ENCODE measurements at places on chromosomes 1 and 21. TPM values are rescaled to one million over a fixed set of nuclear protein-coding genes. Genes with fewer than 3 reads are reported as not detected.
A peak's percentile ranks its signal among the peaks of the same experiment; 100 is the strongest.

DNA sequence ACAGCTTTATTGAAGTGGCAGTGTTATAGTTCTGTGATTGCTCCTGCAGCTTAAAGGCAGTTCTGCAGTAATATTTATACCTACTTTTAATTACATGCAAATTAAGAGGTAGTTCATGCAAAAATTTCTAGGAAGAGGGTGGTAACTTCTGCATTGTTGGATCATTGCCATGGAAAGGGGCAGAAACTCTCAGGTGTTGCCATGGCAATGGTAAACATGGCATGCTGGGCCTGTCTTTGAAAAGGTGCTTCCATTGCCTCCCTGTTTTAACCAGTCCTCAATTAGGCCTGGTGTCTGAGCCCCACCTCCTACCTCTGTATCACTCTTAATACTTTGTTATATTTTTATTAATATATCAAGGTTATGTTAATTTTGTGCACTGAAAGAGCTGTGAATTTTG, 104.7 kb downstream of the DISC1 start:
- no peaks in the 10 kb centered on the region for H3K27me3 ChIP-seq
- no peak for DNase-seq
- H3K4me3 ChIP-seq, result no peak overlapping the region
- no peak overlapping the region for H3K27ac ChIP-seq
- H3K36me3 ChIP-seq, result no peaks in the 10 kb centered on the region

GRCh38 chr1:109198745-109199144, 15.0 kb upstream of the SARS1 start:
- H3K4me1 ChIP-seq, result no peaks in the 10 kb centered on the region
- no peaks in the 10 kb centered on the region for H3K27me3 ChIP-seq
- no peaks in the 10 kb centered on the region for H3K36me3 ChIP-seq
- no peak overlapping the region for H3K27ac ChIP-seq
- H3K4me3 ChIP-seq, result no peak overlapping the region
- DNase-seq, result no peak

The SLC5A9 gene
- total RNA-seq, result not detected

DNA sequence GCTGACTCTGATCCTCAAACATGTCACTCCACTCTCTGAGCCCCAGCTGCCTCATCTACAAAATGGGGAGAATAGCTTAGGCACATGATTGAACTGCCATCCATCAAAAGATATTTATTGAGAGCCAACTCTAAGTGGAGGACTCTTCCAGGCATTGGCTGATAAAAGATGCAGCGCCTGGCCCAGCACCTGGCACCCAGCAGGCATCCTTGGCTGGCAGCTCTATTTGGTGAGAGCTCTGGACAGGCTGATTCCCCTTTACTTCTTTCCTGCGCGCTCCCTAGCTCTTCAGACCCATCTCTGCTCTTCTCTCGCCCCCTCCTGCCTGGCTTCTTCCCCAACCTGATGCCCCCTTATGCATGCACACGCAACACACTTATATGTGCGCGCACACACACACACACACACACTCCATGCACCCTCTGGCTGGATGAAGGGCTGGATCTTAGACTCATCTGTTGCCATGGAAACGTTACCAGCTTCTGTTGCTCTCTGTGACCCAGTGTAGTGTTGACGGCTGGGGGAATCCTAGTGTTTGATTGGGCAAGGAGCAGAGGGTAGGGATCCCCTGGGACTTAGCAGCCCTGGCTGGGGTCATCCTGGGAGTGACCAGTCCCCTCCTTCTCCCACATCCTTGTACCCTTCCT, 49.3 kb downstream of the VWA5B1 start:
- no peak overlapping the region for H3K4me3 ChIP-seq
- H3K27ac ChIP-seq, result no peak overlapping the region
- DNase-seq, result no peak
- H3K27me3 ChIP-seq, result peaks cover 10% of the 10 kb centered on the region

DNA sequence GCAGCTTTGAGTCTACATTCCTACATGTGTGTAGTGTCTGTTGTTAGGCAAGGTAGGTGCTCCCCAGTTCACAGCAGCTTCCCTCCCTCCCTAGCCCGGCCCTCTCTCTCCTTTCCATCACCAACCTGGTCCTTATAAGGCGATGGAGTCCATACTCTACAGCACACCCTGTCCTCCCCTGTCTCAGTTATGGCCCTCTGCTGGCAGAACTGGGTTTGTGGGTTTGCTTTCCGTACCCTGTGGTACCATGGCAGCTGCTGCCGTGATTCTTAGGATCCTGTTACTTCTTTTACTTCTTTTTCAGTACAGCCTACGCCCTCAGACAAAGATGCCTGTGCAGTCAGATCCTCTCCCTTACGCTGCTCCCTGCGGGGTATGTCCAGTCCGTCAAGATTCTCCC, 31.7 kb downstream of the AK5 start:
- DNase-seq, result peak; percentile 64
- no peaks in the 10 kb centered on the region for H3K4me1 ChIP-seq
- no peak overlapping the region for H3K4me3 ChIP-seq
- no peak overlapping the region for H3K27ac ChIP-seq
- no peaks in the 10 kb centered on the region for H3K27me3 ChIP-seq

The PADI2 gene
- total RNA-seq, result 5.8 TPM

DNA sequence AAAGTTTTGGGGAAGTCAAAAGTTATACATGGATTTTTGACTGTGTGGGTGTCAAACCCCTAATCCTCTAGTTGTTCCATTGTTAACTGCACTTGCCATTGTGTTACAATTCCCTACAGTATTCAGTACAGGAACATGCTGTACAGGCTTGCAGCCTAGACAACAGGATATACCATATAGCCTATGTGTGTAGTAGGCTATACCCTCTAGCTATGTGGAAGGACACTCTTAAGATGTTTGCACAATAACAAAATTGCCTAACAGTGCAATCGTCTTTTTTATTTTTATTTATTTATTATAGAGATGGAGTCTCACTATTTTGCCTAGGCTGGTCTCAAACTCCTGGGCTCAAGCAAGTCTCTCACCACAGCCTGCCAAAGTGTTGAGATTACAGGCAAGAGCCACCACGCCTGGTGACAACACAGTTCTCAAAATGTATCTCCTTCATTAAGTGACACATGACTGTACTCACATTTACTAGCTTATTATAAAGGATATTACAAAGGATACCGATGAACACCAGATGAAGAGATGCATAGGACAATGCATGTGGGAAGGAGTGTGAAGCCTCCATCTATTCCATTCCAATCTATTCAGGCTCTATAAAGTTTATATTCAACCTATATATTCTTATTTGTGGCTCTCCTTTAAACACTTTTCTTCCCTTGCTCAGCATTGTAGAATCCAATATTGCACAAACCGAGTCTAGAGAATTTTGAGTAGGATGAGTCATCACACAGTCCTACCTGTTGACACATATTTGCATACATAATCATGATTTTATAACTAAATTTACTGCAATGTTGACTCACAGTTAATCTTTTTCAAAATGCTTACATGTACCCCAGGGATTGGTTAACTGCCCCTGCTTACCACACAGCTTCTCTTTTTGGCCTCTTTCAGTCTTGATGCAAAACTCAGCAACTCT, 28.4 kb upstream of the CEP350 start:
- H3K4me1 ChIP-seq, result no peaks in the 10 kb centered on the region
- no peaks in the 10 kb centered on the region for H3K36me3 ChIP-seq
- DNase-seq, result no peak
- H3K27me3 ChIP-seq, result no peaks in the 10 kb centered on the region
- H3K4me3 ChIP-seq, result no peak overlapping the region

DNA sequence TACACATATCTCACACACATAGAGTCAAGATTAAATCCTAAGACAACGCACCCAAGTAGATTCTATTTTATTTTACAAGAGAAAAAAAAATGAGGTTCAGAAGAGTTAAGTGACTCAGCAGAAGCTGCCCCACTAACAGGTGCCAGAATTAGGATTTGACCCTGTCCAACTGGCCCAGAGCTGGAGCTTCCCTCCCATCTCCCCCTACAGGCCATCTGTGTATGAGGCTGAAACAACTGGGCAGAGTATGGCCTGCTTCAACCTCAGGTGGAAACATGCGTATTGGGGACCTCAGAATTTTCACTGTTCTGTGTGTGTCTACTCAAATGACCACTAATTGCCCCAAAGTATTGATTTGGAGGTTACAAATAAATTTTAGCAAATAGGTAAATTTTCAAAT, 29.9 kb downstream of the PSMG1 start:
- no peak for DNase-seq
- no peak overlapping the region for H3K4me3 ChIP-seq
- H3K4me1 ChIP-seq, result no peaks in the 10 kb centered on the region
- H3K36me3 ChIP-seq, result no peaks in the 10 kb centered on the region
- no peak overlapping the region for H3K27ac ChIP-seq

DNA sequence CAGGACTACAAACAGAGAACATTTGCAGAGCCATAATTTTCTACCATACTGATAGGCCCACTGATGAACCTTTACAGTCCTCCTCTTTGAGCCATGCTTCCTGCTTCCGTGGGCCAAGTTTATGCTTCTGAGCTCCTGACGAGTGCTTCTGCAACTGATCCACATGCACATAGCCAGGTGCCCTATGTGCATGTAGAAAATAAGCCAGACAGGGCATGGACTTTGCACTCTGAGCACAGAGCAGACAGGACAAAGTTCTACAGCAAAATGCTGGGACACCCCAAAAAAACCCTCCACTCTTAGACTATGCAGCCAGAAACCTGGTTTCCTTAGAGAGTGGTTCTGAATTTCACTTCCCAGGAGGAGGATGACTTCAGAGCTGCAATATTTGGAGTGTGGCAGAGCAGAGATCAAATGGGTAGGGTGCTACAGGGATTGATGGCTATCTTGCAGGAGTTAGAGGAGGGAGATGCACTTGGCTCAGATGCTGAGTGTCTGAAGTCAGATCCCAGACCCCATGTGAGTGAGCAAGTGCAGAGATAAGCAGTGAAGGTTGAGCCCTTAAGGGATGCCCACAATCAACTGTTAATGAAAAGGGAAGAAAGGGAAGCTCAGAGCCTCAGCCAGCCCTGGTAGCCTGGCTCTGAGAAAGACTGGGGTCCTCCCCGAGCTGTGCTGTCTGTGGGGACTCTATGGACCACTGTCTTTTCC, 230.9 kb downstream of the DUSP10 start:
- no peak overlapping the region for H3K27ac ChIP-seq
- DNase-seq, result no peak
- H3K36me3 ChIP-seq, result no peaks in the 10 kb centered on the region
- no peaks in the 10 kb centered on the region for H3K4me1 ChIP-seq
- H3K27me3 ChIP-seq, result no peaks in the 10 kb centered on the region

DNA sequence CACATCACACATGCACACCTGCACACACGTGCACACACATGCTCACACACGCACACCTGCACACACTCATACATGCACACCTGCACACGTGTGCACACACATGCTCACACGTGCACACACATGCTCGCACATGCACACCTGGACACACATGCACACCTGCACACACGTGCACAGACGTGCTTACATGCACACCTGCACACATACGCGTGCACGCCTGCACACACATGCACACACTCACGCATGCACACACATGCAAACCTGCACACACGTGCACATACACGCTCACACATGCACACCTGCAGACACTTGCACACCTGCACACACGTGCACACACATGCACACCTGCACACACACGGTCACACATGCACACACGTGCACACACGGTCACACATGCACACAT, 32.6 kb downstream of the CFAP74 start:
- no peaks in the 10 kb centered on the region for H3K4me1 ChIP-seq
- H3K27ac ChIP-seq, result no peak overlapping the region
- no peak overlapping the region for H3K4me3 ChIP-seq
- DNase-seq, result no peak
- H3K36me3 ChIP-seq, result no peaks in the 10 kb centered on the region

The CELA2A gene
- total RNA-seq, result not detected

GRCh38 chr1:73674945-73675561, 522.9 kb downstream of the LRRIQ3 start:
- no peaks in the 10 kb centered on the region for H3K4me1 ChIP-seq
- H3K4me3 ChIP-seq, result no peak overlapping the region
- H3K27me3 ChIP-seq, result no peaks in the 10 kb centered on the region
- no peaks in the 10 kb centered on the region for H3K36me3 ChIP-seq

The SPATA17 gene
- 0.48 TPM for total RNA-seq

DNA sequence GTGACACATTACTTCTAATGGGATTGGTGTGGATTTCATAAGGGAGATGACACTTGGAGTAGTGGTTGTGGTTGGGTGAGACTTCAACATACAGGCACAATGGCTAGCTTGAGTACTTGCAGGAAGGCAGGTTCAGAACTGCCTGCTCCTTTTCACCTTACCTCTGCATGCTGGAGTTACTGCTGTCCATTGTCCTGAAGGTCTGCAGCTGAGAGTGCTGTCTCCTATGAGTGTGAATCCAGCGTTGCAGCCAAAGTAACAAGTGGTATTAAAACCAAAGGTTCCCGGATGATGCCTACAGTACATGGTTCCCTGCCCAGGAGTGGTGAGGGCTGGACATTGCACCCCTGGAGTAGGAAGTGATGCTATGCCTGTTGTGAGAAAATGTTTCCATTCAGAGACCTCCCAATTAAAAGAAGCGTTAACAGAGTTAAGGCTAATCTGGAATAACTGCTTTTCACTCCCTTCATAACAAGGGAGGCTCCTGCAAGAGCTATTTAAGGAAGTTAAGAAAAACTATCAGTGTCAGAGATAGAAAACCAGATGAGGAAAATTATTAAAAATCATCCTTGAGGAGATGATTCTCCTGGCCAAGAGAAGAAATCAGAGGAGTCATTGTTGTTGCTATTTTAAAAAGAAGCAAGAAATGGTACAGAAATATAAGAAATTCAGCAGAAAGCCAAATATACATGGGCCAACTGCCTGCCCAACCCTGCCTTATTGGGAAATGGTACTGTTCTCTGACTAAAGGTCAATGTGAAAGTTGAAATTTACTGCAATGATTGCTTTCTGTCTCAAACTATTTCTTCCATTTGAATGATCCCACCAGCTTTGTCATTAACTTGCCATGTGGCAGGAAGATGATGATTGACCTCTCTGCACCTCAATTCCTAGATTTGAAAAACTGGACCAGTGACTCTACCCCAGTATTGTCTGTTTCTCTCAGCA, 9.8 kb upstream of the F5 start:
- H3K36me3 ChIP-seq, result no peaks in the 10 kb centered on the region
- DNase-seq, result no peak
- no peaks in the 10 kb centered on the region for H3K4me1 ChIP-seq

- no peak overlapping the region for H3K4me3 ChIP-seq
- DNase-seq, result peak; percentile 51
- peak overlapping the region; percentile 89 for H3K27ac ChIP-seq
- H3K4me1 ChIP-seq, result peaks cover 2% of the 10 kb centered on the region
- H3K36me3 ChIP-seq, result no peaks in the 10 kb centered on the region
Measured at GRCh38 chr1:218494449-218494852, 149.3 kb downstream of the TGFB2 start.

- H3K27me3 ChIP-seq, result no peaks in the 10 kb centered on the region
- peaks cover 15% of the 10 kb centered on the region for H3K4me1 ChIP-seq
- H3K27ac ChIP-seq, result no peak overlapping the region
- DNase-seq, result no peak
- 0 out of 2 replicates have a peak, but pooled peaks cover 2% of the 10 kb centered on the region for H3K36me3 ChIP-seq
Measured at GRCh38 chr1:21534674-21535378, 25.6 kb downstream of the ALPL start.
